ENCODE measurements at places on chromosomes 11 and 22.

- H3K27ac ChIP-seq, result no peak overlapping the region
- peaks cover 2% of the 10 kb centered on the region for H3K27me3 ChIP-seq
- H3K4me3 ChIP-seq, result no peak overlapping the region
- no peaks in the 10 kb centered on the region for H3K4me1 ChIP-seq
- H3K36me3 ChIP-seq, result no peaks in the 10 kb centered on the region
- DNase-seq, result no peak
Observed at GRCh38 chr22:19701420-19702145, 12.7 kb upstream of the SEPTIN5 start.

GRCh38 chr11:76601272-76601671, 69.3 kb downstream of the LRRC32 start:
- H3K36me3 ChIP-seq, result no peaks in the 10 kb centered on the region
- H3K4me3 ChIP-seq, result no peak overlapping the region
- no peak for DNase-seq
- H3K27me3 ChIP-seq, result peaks cover 7% of the 10 kb centered on the region
- H3K27ac ChIP-seq, result no peak overlapping the region

GRCh38 chr11:127118811-127119210, 118.2 kb upstream of the KIRREL3 start:
- H3K27ac ChIP-seq, result no peak overlapping the region
- H3K27me3 ChIP-seq, result no peaks in the 10 kb centered on the region
- no peak overlapping the region for H3K4me3 ChIP-seq
- H3K36me3 ChIP-seq, result no peaks in the 10 kb centered on the region

- no peak overlapping the region for H3K27ac ChIP-seq
- H3K36me3 ChIP-seq, result peaks cover 7% of the 10 kb centered on the region
- peaks cover 52% of the 10 kb centered on the region for H3K27me3 ChIP-seq
- H3K4me1 ChIP-seq, result peaks cover 16% of the 10 kb centered on the region
Observed at GRCh38 chr22:19149047-19149883, 827 bp downstream of the GSC2 start.

DNA sequence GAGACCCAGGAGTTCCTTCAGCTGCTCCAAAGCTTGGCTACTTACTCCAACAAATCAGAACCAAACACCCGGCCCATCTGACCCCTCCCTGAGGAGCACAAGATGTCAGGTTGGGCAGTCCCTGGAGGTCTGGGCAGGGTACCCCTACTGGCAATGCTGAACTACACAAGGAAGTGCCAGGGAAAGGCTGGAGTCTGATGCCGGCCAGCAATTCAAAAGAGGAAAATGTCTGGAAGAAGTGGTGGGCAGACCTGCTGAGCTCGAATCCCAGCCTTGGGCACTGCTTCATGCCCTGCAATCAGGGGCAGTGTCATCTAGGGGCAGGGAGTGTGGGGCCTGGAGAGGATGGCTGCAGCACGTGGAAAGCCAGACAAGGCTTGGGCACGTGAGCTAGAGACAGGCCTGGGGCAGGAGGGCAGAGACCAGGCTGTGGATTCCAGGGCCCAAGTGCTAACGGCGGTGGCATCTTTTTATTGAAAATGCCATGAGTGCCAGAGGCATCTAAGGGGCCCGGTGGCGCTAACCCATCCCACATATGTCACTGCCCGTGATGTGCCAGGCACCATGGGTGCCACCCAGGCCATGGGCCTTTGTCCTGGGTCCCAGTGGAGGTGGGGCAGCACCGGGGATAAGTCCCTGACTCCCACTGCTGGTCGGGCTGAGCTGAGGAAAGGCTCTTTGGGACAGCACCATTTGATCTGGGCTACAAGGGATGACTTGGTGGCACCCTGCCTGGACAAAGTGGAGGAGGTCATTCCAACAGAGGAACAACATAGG, 97.9 kb upstream of the PITPNB start:
- no peaks in the 10 kb centered on the region for H3K27me3 ChIP-seq
- no peak overlapping the region for H3K27ac ChIP-seq
- DNase-seq, result no peak
- peaks cover 8% of the 10 kb centered on the region for H3K4me1 ChIP-seq

GRCh38 chr11:128407962-128408361, 179.4 kb downstream of the ETS1 start:
- no peaks in the 10 kb centered on the region for H3K27me3 ChIP-seq
- DNase-seq, result no peak
- H3K4me3 ChIP-seq, result no peak overlapping the region
- H3K36me3 ChIP-seq, result no peaks in the 10 kb centered on the region

DNA sequence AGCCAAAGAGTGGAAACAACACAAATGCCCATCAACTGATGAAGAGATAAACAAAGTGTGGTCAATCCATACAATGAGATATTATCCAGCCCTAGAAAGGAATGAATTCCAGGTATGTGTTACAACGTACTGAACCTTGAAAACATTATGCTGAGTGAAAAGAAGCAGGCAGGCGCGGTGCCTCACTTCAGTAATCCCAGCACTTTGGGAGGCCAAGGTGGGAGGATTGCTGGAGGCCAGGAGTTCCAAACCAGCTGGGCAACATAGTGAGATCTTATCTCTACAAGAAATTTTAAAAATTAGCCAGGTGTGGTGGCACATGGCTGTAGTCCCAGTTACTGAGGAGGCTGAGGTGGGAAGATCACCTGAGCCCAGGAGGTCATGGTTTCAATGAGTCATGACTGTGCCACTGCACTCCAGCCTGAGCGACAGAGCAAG, 24.6 kb upstream of the TESMIN start:
- peaks cover 3% of the 10 kb centered on the region for H3K36me3 ChIP-seq
- no peaks in the 10 kb centered on the region for H3K27me3 ChIP-seq
- H3K4me3 ChIP-seq, result no peak overlapping the region
- peaks cover 6% of the 10 kb centered on the region for H3K4me1 ChIP-seq

GRCh38 chr11:122038543-122038942, 77.5 kb downstream of the BLID start:
- no peaks in the 10 kb centered on the region for H3K27me3 ChIP-seq
- H3K27ac ChIP-seq, result no peak overlapping the region
- DNase-seq, result no peak
- no peaks in the 10 kb centered on the region for H3K4me1 ChIP-seq
- H3K4me3 ChIP-seq, result no peak overlapping the region

- peaks cover 3% of the 10 kb centered on the region for H3K36me3 ChIP-seq
- H3K4me3 ChIP-seq, result no peak overlapping the region
- no peak for DNase-seq
Observed at GRCh38 chr11:65777821-65778361, 2.9 kb downstream of the AP5B1 start.

GRCh38 chr11:45618897-45619296, 46.5 kb downstream of the CHST1 start:
- H3K4me1 ChIP-seq, result no peaks in the 10 kb centered on the region
- no peak for DNase-seq
- no peak overlapping the region for H3K4me3 ChIP-seq
- no peak overlapping the region for H3K27ac ChIP-seq
- H3K27me3 ChIP-seq, result peaks cover 21% of the 10 kb centered on the region
- H3K36me3 ChIP-seq, result no peaks in the 10 kb centered on the region

DNA sequence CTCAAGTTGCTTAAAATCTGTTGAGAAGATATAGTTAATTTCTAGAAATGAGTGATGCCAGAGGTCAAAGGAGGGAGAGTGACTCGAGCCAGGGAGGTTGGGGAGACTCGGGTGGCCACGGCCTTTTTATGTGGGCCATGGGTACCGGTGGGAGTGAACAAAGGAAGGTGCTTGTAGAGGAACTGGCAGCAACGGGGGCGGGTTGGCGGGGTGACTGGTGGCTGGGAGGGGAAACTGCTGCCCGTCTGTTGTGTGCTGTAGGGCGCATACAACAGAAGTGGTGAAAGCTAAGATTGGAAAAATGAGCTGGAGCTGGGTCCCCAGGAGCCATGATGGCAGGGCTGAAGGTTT, 5.4 kb downstream of the DAGLA start:
- H3K27ac ChIP-seq, result no peak overlapping the region
- no peak overlapping the region for H3K4me3 ChIP-seq
- H3K4me1 ChIP-seq, result peaks cover 5% of the 10 kb centered on the region

DNA sequence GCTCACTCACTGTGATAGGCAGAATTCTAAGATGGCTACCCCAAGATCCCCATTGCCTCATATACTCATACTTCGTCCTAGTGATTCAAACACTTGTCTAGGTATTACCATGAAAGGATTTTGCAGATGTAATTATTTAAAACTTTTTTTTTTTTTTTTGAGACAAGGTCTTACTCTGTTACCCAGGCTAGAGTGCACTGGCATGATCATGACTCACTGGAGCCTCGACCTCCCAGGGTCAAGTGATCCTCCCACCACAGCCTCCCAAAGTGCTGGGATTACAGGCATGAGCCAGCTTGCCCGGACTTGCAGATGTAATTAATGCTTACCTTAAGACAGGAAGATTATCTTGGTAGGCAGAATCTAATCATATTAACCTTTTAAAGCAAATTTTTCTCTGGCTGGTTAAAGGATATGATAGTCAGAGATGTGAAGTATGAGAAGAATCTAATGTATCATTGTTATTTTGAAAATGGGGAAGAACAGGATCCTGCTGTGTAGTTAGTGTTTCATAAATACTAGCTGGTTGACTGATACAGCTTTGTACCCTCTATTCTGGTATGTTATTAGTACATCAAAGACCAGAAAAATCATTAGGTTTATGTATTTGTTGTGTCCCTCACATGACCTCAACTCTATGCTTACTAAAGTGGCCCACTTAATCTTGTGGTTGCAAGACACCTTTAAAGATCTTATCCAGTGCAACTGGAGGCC, 35.5 kb downstream of the C2CD3 start:
- no peaks in the 10 kb centered on the region for H3K4me1 ChIP-seq
- no peak overlapping the region for H3K4me3 ChIP-seq
- H3K27me3 ChIP-seq, result no peaks in the 10 kb centered on the region
- H3K27ac ChIP-seq, result no peak overlapping the region
- H3K36me3 ChIP-seq, result peaks cover 19% of the 10 kb centered on the region

- no peak for DNase-seq
- no peaks in the 10 kb centered on the region for H3K4me1 ChIP-seq
- peaks cover 14% of the 10 kb centered on the region for H3K27me3 ChIP-seq
- no peak overlapping the region for H3K27ac ChIP-seq
Observed at GRCh38 chr11:11476499-11476898, 123.4 kb upstream of the CSNK2A3 start.

- H3K4me1 ChIP-seq, result peaks cover 7% of the 10 kb centered on the region
- H3K27me3 ChIP-seq, result no peaks in the 10 kb centered on the region
- no peak overlapping the region for H3K27ac ChIP-seq
- peaks cover 4% of the 10 kb centered on the region for H3K36me3 ChIP-seq
- no peak for DNase-seq
Observed at GRCh38 chr22:37751449-37752188, 54.8 kb downstream of the TRIOBP start.

- H3K4me3 ChIP-seq, result no peak overlapping the region
- no peaks in the 10 kb centered on the region for H3K36me3 ChIP-seq
- H3K4me1 ChIP-seq, result peaks cover 58% of the 10 kb centered on the region
- H3K27me3 ChIP-seq, result no peaks in the 10 kb centered on the region
- peak overlapping the region; percentile 25 for H3K27ac ChIP-seq
- no peak for DNase-seq
Observed at GRCh38 chr22:46731246-46732040, 6.6 kb downstream of the CERK start.

GRCh38 chr22:39408173-39408572, 8.6 kb downstream of the TAB1 start:
- no peak overlapping the region for H3K4me3 ChIP-seq
- no peak overlapping the region for H3K27ac ChIP-seq
- H3K36me3 ChIP-seq, result peaks cover 3% of the 10 kb centered on the region
- DNase-seq, result no peak
- peaks cover 83% of the 10 kb centered on the region for H3K4me1 ChIP-seq

DNA sequence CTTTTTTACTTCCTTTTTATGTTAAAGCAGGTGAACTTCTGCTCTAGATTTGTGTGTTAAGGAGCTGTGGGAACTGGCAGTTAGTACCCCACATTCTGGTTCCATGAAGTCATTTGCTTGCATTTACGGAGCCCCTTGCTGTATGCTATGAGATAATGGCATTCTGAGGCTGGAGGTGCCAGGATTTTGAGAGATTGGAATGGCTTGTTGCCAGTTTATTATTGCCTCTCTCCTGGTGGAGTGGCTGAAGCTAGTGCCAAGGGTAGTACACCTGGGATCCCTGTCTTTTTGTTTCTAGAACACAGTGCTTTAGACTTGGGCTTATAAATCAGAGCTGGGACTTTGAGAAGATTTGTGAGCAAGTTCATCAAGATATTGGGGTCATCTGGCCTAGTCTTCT, 73.8 kb downstream of the STIM1 start:
- H3K27ac ChIP-seq, result no peak overlapping the region
- no peaks in the 10 kb centered on the region for H3K27me3 ChIP-seq
- peaks cover 26% of the 10 kb centered on the region for H3K4me1 ChIP-seq

- no peak for DNase-seq
- peaks cover 48% of the 10 kb centered on the region for H3K27me3 ChIP-seq
- no peak overlapping the region for H3K4me3 ChIP-seq
- no peaks in the 10 kb centered on the region for H3K4me1 ChIP-seq
- H3K36me3 ChIP-seq, result no peaks in the 10 kb centered on the region
Observed at GRCh38 chr11:102994105-102994504, 38.6 kb upstream of the MMP13 start.

DNA sequence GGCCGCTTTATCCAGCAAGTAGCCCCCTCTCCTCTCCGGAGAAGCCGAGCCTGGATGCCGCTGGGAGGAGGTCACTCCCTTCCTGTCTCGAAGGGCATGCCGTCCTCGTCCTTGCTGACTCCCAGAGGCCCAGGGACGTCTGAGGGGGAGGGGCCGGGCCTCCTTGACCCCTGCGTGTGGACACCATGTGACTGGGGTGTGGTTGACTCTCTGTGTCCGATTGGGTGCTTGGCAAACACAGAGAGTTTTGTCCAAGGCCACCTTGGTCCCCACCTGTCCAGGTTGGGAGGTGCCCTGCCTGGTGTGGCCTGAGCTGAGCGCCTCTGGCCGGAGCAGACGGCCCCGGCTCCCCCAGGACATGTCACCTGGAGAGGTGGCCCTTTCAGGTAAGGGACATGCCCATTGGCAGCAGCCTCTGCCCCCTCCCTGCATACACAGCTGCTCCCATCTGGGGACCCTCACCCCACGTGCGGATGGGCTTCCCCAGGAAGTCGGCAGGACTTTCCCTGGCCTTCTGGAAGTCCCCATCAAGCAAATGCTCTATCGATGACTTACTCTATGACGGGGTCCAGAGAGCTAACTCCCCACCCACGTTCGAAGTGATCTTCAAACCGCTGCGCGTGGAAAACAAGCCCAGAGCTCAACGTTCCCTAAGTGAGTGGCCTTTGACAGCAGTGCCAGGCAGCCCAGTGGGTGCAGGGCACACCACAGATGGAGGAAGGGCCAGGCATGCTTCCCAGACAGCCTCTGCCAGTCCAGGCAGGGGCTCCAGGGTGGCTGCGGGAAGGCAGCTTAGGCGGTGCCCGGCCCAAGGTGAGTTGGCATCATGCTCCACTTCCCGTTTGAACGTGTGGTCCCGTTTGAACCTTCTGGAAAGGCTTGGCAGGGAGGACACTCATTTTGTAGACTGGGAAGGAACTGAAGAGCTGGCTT, at the start of gene SMIM38:
TSS of gene SMIM38 (plus strand) at position 634 of the 933 bp plus-strand sequence. CDS start 1,912 bp downstream, outside the sequence.
- peak within 1 kb of the TSS; percentile 48 for H3K4me3 ChIP-seq
- H3K36me3 ChIP-seq, result no peaks in the 10 kb centered on the region
- H3K27me3 ChIP-seq, result no peaks in the 10 kb centered on the region
- H3K4me1 ChIP-seq, result no peaks in the 10 kb centered on the region
- peak within 1 kb of the TSS; percentile 44 for H3K27ac ChIP-seq
